ENCODE measurements at places on chromosomes 12 and 14.
A peak's percentile ranks its signal among the peaks of the same experiment; 100 is the strongest.

DNA sequence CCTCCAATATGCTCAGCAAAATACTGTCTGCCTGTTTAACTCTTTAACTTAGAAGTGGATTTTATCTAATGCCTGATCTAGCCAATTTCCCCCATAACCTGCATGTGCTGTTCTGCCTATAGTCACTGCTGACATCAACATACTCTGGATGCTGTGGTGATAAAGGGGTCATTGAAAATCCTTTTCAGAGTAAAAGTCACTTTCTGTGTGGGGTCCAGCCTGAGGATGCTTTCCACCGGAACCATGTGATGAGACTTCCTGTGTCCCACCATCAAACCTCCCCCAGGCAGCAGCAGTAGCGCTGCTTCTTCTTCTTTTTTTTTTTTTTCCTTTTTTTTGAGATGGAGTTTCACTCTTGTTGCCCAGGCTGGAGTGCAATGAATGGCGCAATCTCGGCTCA, 607.0 kb downstream of the BCL11B start:
- no peak for DNase-seq

DNA sequence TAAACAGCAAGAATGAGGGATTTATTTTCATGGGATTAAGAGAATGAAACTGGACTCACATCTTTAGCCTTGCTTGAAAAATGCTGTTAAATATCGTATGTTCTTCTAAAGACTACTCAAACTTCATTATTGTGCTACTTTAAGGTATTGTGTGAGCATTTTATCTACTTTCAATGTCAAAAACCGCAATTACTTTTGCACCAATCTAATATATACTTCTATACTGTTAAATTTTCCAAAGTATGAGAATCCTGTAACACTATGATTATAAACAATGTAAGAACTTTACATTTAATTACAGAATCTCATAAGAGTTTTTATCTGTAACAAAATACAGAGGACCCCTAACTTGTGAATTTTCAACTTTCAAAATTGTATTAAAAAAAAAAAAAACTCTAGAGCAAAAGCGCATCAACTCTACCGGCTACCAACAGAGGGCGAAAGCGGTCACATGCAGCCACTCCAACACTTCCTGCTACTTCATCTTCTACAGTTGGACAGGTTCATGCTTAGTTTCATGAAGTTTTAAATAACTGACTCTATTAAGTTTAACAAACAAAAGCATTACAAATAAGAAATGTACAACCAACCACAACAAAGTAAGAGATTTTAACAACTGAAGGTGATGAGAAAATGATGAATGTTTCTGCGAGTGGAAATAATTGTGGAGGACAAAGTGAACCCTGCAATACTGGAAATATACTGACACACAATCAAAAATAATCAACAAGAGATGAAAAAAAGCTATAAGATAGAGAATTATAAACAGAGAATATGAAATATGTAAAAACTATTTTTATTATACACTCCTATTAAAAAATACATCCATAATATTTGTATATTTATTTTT, 210.9 kb downstream of the MED13L start:
- DNase-seq, result peak; percentile 17

DNA sequence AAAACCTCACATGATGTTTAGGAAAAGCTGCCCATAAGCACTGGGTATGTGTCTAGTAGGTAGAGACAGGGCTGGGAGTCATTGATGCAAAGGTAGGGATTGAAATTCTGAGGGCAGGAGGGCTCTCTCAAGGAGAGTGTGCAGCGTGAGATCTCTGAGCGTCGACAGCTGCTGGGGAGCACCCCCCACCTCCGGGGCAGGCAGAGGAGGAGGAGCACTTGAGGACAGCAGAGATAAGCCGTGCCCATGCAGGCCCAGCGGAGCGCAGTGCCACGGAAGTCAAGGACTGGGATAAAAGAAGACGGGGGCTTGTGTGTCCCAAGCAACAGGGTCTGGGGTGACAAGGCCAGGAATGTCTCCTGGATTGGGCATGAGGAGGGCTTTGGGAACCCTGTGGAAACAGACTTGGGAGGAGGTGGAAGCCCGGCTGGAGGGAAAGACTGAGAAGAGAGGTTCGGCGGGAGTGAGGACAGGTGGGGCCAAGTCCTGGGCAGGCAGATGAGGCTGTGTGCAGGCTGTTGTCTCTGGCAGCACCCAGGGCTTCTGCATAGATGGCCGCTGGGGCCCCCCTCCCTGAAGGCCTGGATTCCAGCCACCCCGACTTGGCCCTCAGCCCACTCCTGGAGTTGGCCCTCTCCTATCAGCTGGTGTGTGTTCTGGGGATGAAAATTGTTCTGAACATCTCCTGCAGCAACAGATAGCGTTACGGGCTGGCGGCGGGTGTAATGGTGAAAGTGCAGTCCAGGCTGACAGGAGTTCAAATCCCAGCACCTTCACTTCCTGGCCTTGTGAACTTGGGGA, 1.9 kb downstream of the CACNA2D4 start:
- DNase-seq, result no peak

GRCh38 chr12:32448586-32448985, 49.2 kb downstream of the FGD4 start:
- no peak for DNase-seq

All from T-helper 17 cell (primary cell).